ENCODE measurements at places on chromosomes 11 and 22. TPM values are rescaled to one million over a fixed set of nuclear protein-coding genes. Genes with fewer than 3 reads are reported as not detected.

- no peaks in the 10 kb centered on the region for H3K27me3 ChIP-seq
- peaks cover 28% of the 10 kb centered on the region for H3K4me1 ChIP-seq
- peak; percentile 70 for DNase-seq
- peak overlapping the region; percentile 93 for H3K27ac ChIP-seq
Observed at GRCh38 chr22:26429458-26430286, 612 bp downstream of the ASPHD2 start.

BACE1 gene
- not detected for total RNA-seq

- DNase-seq, result no peak
- H3K27ac ChIP-seq, result no peak overlapping the region
- H3K4me3 ChIP-seq, result no peak overlapping the region
- H3K4me1 ChIP-seq, result peaks cover 26% of the 10 kb centered on the region
- H3K27me3 ChIP-seq, result no peaks in the 10 kb centered on the region
- H3K36me3 ChIP-seq, result no peaks in the 10 kb centered on the region
Observed at GRCh38 chr22:46033256-46034200, 56.6 kb upstream of the WNT7B start.

APOL4 gene
- total RNA-seq, result not detected

MRPL11 gene
- 69.6 TPM for total RNA-seq

GRCh38 chr11:62909107-62909894 is 11.9 kb downstream of the CHRM1 start:
- 0 out of 2 replicates have a peak, but pooled peaks cover 3% of the 10 kb centered on the region for H3K4me1 ChIP-seq
- H3K4me3 ChIP-seq, result no peak overlapping the region
- no peaks in the 10 kb centered on the region for H3K27me3 ChIP-seq

DNA sequence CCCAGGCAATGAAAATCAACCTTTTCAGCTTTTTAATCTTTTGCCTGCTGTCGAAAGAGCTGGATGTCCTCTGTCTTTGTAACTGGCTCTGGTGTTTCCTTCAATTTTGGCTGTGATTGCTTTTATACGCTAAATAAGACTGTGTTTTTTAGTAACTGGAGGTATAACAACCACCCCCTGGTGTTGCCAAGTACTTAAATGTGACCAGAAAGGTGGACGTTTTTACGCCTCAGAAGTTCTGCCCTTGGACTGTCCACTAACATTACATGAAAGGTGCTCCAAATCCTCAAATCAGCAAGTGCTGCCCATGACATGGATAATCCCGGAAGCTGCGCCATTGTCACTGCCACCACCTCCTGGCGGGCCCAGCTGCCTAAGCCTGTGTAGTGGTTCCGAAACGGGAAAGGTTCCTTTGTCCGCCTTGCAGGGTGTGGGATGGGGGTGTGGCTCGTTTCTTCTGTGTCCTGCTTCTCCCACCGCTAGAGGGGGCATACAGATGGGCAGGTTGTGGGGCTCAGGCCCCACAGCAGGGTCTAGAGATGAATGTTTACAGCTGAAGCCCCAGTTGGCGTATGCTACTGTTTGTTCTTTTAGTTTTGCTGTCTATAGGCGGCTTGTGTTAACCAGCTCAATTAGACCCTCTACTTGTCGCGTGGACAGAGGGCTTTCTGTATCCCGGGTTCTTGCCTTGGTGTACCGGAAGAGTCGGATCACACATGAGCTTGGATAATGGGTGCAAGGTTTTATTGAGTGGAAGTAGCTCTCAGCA is 82.2 kb upstream of the SEPTIN5 start:
- no peak overlapping the region for H3K4me3 ChIP-seq
- H3K4me1 ChIP-seq, result peaks cover 17% of the 10 kb centered on the region
- DNase-seq, result peak; percentile 80
- H3K27me3 ChIP-seq, result no peaks in the 10 kb centered on the region

MAP6 gene
- 4.9 TPM for total RNA-seq

- no peak for DNase-seq
- peaks cover 8% of the 10 kb centered on the region for H3K4me1 ChIP-seq
- no peaks in the 10 kb centered on the region for H3K27me3 ChIP-seq
- no peak overlapping the region for H3K27ac ChIP-seq
Observed at GRCh38 chr22:50177537-50178470, 7.3 kb downstream of the PANX2 start.

DNA sequence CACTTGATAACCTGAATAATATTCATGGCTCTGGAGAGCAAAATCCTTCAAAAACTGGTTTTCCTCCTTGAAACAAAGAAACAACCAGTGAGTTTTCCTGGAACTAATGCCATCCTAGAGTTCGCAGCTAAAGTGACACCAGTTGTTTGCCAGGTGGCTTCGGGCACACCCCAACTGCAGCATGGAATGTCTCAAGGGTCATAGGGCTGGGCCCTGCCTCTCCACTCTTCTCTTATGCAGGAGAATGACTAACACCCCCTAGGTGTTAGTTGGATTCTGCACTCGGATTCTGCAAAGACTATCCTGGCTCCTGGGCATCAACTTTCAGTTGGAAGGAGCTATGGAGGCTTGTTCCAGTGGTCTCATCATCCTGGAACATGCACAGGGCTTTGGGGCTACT is 98.8 kb downstream of the KIRREL3 start:
- H3K4me3 ChIP-seq, result no peak overlapping the region
- H3K36me3 ChIP-seq, result no peaks in the 10 kb centered on the region

NRIP3 gene
- not detected for total RNA-seq
